ENCODE measurements at places on chromosomes 16 and 17.

GRCh38 chr16:7124701-7125100 is 207.9 kb upstream of the RBFOX1 start:
- DNase-seq: no peak

DNA sequence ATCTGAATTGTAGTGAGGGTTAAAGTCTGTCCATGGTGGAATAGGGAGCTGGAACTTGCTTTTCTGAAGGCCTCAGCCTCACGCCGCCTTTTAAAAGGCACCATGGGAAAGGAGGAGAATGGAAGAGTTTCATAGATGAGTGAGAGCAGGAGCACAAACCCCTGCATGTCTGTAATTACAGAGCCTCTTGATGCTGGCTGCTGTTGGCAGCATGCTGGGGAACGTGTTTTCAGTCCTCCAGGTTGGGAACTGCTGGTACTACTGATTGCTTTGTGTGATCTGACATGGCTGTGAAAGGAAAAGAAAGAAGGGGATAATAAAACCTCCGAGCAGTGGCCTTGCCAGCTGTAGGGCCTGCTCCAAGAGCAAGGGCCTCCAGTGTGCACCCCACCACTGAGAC is 16.8 kb upstream of the DYNLL2 start:
- no peak for DNase-seq

DNA sequence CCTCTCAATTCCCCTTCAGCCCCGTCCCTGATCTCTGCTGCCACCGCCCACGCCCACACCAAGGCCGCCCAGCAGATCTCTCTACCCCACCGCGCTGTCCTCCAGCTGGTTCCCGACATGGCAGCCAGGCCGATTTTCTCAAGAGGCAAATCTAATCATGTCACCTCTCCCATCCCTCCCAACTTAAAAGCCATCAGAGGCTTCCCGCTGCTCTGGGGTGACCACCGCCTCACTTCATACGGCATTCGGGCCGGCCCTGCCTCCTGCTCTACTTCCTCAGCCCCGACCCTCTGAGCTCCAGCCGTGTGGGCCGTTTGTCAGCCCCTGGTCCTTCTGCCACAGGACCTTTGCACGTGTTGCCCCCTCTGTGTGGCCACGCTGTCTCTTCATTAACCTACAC is 63.2 kb downstream of the RPH3AL start:
- DNase-seq: no peak

- no peak for DNase-seq
Measured at GRCh38 chr17:57511475-57512123, 233.5 kb downstream of the CCDC182 start.

DNA sequence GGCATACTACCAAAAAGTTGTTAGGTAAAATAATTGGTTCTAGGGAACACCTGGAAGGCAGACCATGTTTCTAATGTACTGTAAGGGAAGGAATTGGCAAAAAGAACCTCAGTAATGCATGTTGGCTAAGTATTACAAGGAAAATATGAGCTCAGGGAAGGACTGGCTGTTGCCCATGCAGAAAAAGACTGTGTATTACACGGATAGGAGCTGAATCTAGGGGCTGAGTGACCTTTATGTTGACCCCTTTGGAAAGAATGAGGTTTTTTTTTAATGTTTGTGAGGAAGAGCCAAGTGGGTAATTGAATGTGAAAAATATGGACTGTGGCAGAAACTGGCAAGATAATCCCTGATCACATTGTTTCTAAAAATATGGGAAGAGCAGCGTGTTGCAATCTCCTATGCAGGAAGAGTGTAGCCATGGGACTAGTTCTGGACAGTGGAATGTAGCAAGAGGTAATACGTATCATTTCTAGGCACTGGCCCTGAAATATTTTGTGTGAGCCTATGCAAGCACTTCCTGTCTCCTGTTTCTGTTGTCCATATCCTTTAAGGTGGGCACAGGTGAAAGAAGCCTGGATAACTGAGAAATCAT is 95.1 kb upstream of the CNTNAP4 start:
- DNase-seq: no peak

DNA sequence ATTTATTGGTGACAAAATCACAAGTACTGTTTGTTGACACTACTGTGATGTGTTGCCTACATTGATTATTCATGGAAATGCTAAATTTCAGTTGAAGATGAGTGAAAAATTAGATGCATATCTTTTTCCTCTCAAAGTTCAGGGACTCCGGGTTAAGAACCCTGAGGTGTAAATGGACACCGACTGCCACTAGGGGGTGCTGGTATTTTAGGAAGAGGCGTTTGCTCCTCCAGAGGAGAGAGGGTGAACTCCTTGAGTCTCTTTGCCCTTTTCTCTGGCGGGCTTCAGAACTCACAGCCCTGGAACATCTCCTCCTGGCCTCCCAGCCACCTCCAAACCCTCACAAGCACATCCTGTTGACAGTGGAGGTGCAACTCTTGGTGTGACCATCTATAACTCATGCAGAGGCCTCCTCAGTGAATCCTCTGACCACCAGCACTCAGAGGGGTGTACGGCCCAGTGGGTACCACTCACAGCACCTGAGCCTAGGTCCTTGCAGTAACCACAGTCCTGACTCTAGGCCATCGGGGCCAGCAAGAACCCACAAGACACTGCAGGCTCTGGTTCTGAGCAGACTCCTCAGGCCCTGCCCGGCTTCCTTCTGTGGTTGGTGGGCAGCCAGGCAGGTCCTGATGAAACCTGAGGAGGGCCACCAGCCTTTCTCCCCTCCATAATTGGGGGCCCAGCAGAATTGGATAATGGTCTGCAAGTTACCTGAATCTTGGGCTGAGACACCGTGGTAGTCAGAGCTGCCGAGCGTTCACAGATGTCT is 26.2 kb upstream of the PIK3R5 start:
- DNase-seq: no peak

DNA sequence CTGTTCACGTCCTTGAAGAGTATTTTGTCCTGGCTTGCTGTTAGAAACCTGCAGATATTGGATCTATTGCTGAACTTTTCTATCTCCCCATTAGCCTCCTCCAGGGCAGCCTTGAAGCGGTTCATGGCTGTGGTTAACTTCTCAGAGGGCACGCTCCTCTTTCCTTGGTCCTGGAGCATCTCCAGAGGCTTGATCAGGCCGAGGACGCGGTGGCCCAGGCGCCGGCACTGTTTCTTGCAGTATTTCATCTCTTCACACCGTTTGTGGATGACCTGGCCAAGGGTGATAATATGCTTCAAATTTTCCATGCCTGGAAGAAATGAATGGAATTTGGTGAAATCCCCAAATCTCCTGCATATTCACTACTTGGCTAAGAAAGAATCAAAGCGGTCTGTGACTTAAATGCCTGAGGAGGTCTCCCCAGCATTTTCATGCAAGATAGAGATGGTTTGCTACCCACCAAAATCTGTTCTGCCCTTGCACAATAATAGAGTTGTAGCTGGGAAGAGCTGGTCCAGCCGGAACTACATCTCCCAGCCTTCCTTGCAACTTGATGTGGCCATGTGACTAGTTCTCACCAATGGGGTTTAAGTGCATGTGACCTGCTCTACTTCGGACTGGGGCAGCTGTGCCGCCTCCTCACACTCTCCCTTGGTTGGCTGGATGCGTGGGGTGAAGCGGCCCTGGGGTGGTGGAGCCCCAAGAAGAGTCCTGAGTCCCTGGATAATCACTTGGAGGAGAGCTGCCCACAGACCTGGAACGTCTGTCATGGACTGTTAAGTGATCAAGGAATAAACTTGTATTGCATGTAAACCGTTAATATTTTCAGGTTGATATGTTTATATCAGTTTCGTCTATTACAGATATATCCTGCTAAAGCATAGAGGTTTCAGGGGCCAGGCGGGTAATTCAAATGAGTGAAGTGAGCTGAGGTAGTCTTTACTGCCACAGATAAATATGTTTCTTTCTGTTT is 4.9 kb downstream of the MLKL start:
- peak; percentile 72 for DNase-seq

DNA sequence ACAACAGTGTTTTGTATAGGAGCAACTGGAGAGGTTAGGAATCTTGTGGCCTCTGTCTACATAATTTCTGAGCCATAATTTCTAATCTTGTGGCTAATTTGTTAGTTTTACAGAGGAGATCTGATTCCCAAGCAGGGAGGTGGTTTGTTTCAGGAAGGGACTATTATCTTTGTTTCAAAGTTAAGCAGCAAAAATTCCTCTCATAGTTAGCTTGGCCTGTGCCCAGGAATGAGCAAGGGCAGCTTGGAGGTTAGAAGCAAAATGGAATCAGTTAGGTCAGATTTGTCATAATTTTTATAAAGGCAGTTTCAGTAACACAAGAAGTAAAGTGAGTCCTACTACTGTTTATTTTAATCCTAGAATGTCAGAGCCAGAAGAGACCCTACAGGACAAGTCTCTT is 2.0 kb upstream of the RDM1 start:
- no peak for DNase-seq

- DNase-seq: no peak
Measured at GRCh38 chr16:52611817-52612673, 65.1 kb upstream of the TOX3 start.

GRCh38 chr17:75205037-75205792 is at the start of gene NUP85:
Gene NUP85, plus strand, starts transcription at chr17:75205679. Its CDS starts 83 bp downstream, at chr17:75205762.
- DNase-seq: peak; percentile 89

DNA sequence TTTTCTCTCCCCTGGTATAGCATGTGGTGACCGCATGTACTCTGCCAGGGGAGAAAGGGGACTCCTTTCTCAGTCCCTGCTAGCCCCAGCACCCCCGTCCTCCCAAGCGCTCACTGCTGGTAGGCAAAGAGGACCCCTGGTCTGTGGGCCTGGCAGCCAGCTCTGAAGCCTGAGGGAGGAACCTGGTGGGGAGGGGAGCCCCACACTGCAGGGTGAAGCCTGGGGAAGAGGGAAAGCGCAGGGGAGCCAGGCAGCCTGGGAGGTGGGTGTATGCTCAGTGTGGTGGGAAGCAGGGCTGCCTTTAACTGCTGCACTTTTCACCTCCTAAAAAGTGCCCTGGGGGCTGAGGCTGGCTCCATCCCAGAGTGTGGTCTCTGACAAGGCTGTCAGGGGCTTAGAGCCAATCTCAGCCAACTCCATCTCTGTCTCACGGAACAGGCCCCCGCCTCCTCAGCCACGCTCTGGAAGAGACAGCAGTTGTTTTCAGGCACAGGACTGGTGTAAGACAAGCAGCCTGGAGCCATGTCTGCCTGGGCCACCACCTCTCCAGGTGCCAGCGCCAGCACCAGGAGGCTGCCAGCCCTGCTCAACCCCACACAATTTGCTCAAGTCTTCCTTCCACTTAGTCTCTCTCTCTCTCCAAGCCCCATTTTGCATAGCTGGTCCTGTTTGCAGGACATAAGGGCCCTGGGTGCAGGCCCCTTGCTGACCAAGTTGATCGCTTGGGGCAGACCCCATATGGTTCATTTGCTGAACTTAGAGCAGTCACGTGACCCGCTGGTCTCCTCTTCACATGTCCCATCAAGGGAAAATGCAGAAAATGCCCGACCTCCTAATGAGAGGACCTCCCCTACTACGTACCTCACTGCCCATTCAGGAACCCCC is 14.7 kb upstream of the TBX2 start:
- DNase-seq: no peak

- no peak for DNase-seq
Measured at GRCh38 chr17:55442953-55443683, 21.5 kb upstream of the MMD start.

- no peak for DNase-seq
Measured at GRCh38 chr16:5056352-5056751, 9.4 kb downstream of the C16orf89 start.

GRCh38 chr17:18889658-18890057 is 31.7 kb downstream of the PRPSAP2 start:
- no peak for DNase-seq

DNA sequence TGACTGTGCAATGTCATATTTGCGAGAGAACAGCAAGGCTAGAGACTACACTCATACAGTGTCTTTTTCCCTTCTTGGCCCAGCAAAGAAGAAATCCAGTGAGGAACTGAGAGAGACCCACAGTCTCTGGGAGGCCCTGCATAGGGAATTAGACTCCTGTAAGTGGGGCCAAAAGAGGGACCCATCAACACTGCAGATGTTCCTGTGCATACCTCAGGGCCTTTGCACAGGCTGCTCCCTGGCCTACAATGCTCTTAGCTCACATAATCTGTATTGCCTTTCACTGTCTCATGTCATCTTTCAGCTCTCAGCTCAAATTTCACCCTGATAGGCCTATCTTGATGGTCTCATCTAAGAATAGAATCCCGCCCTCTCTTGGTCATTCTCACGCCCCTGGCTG is 9.2 kb downstream of the SYCE1L start:
- DNase-seq: no peak

- no peak for DNase-seq
Measured at GRCh38 chr17:66724581-66725341, 110.2 kb upstream of the CACNG5 start.

GRCh38 chr16:77657016-77657415 is 65.3 kb upstream of the NUDT7 start:
- no peak for DNase-seq

- no peak for DNase-seq
Measured at GRCh38 chr17:46962374-46962790, 16.7 kb downstream of the RPRML start.

DNA sequence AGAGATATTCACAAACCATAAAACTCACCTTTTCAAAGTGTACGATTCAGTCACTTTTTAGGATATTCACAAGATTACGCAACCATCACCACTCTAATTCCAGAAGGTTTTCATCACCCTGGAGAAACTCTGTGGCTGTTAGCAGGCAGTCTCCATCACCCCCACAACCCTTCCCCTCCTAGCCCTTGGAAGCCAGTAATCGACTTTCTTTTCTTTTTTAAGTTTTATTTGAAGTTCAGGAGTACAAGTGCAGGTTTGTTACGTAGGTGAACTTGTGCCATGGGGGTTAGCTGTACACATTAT is 363.5 kb downstream of the CPPED1 start:
- DNase-seq: no peak

Measured in occipital lobe (tissue), 3 donors.